ENCODE measurements at places on chromosomes 6 and 20.

DNA sequence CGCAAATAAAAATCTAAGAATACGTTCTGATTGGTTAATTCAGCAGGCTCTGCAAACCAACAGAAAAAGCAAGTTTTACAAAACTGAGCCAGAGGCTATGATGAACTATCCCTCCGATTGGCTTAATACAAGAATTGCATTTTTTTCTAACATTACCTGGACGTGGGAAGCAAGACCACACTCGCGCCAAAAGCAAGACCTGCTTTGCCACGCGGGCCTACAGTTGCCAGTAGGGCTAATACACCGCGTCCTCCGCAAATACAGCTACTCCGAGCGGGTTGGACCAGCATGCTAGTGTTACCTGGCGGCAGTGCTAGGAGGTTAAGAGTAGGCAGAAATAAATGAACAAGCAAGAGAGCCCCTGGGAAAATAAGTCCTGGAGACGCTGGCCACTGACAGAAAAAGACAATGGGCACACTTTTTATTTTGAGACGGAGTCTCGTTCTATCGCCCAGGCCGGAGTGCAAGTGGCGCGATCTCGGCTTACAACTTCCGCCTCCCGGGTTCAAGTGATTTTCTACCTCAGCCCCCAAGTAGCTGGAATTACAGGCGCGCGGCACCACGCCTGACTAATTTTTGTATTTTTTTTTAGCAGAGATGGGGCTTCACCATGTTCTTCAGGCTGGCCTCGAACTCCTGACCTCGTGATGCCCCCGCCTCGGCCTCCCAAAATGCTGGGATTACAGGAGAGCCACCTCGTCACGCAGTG, 131.9 kb upstream of the BTN3A2 start:
- no peak for DNase-seq

- DNase-seq = no peak
Measured at GRCh38 chr6:39446909-39447308, 124.4 kb upstream of the KCNK16 start.

DNA sequence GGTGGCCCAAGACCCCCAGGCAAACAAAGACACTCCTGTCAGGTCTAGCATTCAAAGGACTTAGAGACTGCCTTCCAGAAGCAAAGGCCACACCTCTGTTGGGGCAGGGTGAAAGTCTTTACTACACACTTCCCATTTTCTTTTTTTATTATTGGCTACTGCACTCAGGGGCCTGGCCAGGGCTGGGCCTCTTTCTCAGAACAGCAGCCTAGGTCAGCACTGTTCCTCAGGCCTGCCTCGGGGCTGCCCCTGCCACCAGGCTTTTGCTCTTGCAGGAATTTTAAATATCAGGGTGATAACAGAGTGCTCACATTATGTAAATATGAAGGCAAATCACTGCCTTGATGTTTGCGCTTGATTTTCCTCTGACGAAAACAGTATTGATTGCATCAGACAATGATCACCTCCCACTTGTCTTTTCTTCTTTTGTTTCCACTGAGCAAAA, 18.5 kb downstream of the GSTA4 start:
- DNase-seq = no peak

DNA sequence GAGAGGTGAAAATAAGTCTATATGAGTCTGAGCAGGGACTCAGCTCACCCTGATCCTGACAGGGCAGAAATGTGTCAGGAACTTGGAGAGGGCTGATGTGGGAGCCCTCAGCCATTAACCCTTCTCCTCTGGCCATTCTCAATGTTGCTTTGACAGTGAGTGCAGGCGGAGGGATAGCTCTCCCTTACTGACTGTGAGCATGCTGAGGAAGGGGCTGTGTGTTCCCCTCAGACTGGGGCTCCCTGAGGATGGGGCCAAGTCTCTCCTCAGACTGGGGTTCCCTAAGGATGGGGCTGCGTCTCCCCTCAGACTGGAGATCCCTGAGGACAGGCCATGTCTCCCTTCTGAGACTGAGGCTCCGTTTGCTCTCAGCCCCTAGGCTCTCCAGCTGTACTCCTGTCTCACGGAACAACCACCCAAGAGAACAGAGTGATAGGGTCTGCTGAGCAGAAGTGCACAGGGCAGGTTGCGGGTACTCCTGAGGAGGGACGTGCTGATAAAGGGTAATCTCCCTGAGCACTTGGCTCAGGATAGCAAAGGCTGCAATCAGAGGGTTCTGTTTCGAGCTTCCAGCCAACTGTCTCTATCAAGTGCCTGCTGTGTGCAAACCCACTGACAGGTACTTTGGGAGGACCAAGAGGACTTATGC, 141.0 kb downstream of the MRPL14 start:
- no peak for DNase-seq

GRCh38 chr20:16732506-16733152, 2.8 kb downstream of the SNRPB2 start:
- DNase-seq = no peak

GRCh38 chr6:63305277-63305676, 14.5 kb downstream of the LGSN start:
- DNase-seq = no peak

DNA sequence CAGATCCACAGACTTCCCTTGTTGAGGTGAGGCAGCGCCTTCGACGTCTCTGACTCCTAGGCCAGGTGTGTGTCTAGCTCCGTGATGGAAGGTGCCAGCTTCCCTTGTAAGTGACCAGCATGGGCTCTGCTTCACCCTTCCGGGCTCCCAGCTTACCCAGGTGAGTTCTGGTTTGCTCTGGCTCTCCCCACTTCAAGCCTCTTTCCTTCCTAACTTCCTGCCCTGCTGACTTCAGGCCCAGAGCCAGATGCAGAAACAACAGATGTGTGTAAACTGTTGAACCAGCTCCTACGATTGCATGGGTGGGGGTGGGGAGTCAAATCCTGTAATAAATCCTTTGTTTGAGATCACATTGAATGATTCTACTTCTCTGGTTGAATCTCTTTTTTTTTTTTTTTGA, 51.6 kb upstream of the BMP6 start:
- DNase-seq = peak; percentile 17

DNA sequence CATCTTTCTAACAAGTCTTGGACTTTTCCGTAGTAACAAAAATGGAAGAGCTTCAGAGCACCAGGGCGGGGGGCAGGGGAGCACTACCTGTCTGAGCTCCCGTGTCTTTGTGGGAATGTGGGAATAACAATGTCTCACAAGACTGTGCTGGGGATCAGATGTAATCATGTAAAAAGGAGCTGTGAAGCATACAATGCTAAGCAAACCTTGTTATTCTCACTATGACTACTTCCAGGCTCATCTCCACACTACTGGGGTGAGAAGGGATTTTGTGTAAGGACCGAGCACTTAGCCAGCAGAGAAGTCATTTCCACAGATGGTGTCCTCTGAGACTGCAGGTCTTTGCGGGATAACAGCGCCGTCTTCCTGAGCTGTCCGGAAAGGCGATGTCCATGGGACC, 27.1 kb downstream of the PRR18 start:
- no peak for DNase-seq

GRCh38 chr20:1632178-1632577, 12.4 kb upstream of the SIRPB1 start:
- no peak for DNase-seq

GRCh38 chr6:26224940-26225847, 138.0 kb downstream of the HFE start:
- peak; percentile 41 for DNase-seq

DNA sequence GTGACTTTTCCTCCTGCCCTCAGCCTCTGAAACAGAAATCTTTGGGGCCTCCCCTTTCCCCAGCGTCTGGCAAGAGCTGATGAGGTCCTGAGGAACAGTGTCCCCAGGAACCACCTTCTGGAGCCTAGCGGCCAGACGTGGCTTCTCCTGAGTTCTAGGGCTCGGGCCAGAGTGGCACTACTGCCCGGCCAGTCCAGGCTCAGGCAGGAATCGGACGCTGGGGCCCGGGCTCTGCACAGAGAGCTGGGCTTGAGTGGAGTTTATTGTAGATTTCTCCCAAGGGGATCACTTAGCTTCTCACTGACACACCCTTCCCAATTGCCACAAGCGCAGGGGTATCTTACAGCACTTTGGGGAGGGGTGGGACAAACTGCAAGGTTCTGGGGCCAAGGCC, 20.2 kb downstream of the SDCBP2 start:
- DNase-seq = no peak

DNA sequence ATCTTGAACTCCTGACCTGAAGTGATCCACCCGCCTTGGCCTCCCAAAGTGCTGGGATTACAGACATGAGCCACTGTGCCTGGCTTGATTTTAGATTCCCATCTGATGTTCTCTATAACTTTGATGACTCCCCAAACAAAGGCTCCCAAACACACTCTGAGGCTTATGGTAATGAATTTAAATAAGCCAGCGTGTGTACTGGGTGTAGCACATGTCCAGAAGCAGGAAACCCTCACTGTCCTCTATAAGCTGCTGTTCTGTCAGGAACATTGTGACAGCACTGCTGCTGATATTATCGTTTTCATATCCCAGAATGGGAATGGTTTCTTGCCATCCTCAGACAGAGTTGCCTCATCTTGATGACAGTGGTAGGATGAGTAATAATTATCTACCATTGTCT, 54.1 kb upstream of the SALL4 start:
- no peak for DNase-seq

- no peak for DNase-seq
Measured at GRCh38 chr6:167764713-167765479, 61.8 kb upstream of the AFDN start.

DNA sequence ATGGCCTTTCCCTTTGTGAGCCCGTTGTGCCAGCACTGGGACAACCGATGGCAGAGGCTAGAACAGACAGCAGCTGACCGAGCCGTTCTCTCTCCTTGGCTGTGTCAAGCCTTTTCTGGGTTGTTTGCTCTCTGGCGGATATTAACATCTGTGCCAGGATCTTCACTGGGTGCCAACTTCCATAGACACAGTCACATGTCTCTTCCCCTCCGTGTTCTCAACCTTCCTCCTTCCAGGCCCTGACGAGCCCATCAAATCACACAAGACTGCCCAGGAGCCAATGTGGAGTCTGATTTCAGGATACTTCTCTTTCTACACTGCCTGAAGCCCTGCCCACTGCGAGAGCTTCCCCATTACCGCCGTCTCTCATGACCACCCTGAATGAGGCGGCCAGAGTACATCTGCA, 111.0 kb upstream of the RALGAPA2 start:
- DNase-seq = no peak

DNA sequence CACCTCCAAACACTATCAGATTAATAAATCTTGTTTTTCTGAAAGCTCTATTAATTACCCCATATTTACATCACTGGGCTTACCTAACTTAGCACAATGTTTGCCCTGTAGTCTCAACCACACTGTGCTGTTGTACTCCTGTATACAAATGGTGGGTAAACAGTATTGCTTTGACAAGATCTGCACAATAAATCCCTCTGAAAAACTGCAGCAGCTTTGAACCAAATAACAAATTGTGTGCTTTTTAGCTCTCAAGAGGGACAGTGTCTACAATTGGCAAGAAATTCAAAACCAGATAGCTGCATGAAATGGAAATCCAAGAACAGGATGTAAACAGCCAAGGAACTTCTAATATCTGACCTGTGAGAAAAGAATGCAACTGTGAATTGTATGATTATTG, 10.4 kb downstream of the KIF6 start:
- DNase-seq = no peak

GRCh38 chr6:82251942-82252341, 4.4 kb upstream of the IBTK start:
- peak; percentile 1 for DNase-seq

DNA sequence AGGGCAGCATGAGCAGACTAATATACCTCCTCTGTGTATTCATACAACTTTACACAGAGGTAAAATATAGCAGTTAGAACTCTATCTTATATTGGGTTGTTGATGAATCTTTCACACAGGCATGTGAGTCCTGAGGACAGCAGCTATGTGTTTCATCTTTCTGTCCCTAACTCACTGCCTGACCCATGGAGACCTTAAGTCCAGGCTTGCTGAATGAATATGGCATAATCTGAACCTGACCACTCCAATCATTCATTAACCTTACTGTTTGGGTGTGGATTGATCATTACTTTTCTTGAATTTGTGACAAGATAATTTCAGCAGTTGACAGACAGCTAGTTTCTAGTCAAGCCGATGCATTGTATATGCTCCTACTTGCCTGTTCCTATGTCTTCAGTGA, 27.3 kb upstream of the TSPYL1 start:
- no peak for DNase-seq

DNA sequence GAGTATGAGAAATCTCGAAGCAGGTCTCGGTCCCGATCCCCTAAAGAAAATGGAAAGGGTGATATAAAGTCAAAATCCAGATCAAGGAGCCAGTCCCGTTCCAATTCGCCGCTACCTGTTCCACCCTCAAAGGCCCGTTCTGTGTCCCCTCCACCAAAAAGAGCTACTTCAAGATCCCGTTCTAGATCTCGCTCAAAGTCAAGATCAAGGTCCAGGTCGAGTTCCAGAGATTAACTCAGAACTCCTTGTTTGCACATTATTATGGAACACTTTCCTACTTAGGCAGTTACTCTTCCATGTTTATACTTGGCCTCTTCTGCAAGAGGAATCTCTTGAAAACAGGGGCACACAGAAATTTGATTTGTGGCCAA, 3.1 kb downstream of the SRSF6 start:
- DNase-seq = no peak

DNA sequence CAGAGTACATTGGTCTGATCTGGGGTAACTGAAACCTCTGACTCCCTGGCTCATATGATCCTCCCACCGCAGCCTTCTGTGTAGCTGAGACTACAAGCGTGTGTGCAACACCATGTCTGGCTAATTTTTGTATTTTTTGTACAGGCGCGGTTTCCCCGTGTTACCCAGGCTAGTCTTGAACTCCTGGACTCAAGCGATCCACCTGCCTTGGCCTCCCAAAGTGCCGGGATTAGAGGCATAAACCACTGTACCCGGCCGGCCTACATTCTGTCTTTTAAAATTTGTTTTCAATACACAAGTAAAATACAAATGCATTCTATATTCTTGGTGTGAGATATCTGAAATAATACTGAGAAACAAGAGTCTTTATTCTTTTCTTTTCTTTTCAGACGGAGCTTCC, 1.7 kb upstream of the CBFA2T2 start:
- DNase-seq = no peak

DNA sequence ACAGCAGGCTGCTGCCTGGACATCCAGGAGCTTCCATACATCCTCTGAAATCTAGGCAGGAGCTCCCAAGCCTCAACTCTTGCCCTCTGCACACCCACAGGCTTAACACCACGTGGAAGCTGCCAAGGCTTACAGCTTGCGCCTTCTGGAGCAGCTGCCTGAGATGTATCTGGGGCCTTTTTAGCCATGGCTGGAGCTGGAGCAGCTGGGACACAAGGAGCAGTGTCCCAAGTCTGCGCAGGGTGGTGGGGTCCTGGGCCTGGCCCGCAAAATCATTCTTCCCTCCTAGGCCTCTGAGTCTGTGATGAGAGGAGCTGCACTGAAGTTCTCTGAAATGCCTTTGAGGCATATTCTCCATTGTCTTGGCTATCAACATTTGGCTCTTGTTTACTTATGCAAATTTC, 255.0 kb downstream of the DLL1 start:
- no peak for DNase-seq
